ENCODE measurements at places on chromosomes 5 and 9.

DNA sequence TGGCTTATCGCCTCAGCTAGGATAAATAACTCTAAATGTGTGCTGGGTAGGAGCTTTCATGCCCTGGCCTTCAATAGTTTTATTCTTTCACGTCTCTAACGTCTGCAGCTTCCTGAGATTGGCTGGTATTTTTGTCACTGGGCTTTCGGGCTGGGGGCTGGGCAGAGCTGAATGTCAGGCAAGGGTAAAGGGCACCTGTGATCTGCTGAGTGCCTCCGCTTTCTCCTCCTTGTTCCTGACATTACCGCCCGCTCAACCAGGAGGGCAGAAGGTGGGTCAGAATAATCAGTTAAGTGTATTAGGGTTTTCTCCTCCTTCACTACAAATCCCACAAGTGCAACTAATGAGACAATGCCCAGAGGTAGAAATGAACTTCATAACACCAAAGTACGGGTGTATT is 216.6 kb downstream of the TSSK1B start:
- DNase-seq, result no peak

DNA sequence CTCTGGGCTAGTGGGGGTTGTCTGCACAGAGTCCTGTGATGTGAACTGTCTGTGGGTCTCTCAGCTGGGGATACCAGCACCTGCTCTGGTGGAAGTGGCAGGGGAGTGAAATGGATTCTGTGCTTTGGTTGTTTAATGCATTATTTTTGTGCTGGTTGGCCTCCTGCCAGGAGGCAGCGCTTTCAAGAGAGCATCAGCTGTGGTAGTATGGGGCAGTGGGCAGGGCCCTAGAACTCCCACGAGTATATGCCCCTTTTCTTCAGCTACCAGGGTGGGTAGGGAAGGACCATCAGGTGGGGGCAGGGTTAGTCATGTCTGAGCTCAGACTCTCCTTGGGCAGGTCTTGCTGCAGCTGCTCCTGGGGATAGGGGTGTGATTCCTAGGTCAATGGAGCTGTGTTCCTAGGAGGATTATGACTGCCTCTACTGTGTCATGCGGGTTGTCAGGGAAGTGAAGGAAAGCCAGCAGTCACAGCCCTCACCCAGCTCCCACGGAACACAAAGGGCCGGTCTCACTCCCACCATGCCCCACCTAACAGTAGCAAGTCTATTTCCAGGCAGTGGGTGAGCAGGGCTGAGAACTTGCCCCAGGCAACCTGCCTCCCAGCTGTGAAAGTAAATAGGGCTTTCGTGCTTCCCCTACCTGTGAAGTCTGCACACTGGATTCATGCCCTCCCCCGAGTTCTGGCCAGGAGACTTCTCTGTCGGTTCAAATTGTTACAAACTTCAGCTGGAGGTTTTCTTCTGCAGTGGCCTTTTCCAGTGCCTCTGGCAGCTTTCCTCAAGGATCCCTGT is 25.7 kb upstream of the FAM81B start:
- no peak for DNase-seq

- DNase-seq, result no peak
These were observed 81.8 kb upstream of the LMNB1 start for GRCh38 chr5:126695091-126695490.

- DNase-seq, result no peak
These were observed 118.6 kb downstream of the KIAA0825 start for GRCh38 chr5:94499806-94500205.

GRCh38 chr9:123389070-123389469 is 33.1 kb downstream of the CRB2 start:
- no peak for DNase-seq
